ENCODE measurements at places on chromosomes 2 and 18. TPM values are rescaled to one million over a fixed set of nuclear protein-coding genes. Genes with fewer than 3 reads are reported as not detected.

- H3K4me3 ChIP-seq, result no peak overlapping the region
- H3K4me1 ChIP-seq, result no peaks in the 10 kb centered on the region
- no peaks in the 10 kb centered on the region for H3K27me3 ChIP-seq
- no peak overlapping the region for H3K27ac ChIP-seq
- DNase-seq, result no peak
Measured at GRCh38 chr2:40244251-40244650, 207.6 kb downstream of the SLC8A1 start.

- H3K27ac ChIP-seq, result no peak overlapping the region
- H3K4me3 ChIP-seq, result no peak overlapping the region
- no peaks in the 10 kb centered on the region for H3K36me3 ChIP-seq
- no peaks in the 10 kb centered on the region for H3K4me1 ChIP-seq
- DNase-seq, result no peak
Measured at GRCh38 chr18:70397259-70397925, 108.5 kb downstream of the SOCS6 start.

GRCh38 chr2:28435814-28436351 lies 43.2 kb downstream of the FOSL2 start:
- H3K36me3 ChIP-seq, result no peaks in the 10 kb centered on the region
- no peaks in the 10 kb centered on the region for H3K27me3 ChIP-seq
- no peak overlapping the region for H3K4me3 ChIP-seq
- no peak overlapping the region for H3K27ac ChIP-seq
- DNase-seq, result no peak

GRCh38 chr2:903223-903900 lies 47.3 kb upstream of the SNTG2 start:
- no peaks in the 10 kb centered on the region for H3K4me1 ChIP-seq
- peaks cover 2% of the 10 kb centered on the region for H3K27me3 ChIP-seq
- no peaks in the 10 kb centered on the region for H3K36me3 ChIP-seq
- no peak overlapping the region for H3K27ac ChIP-seq
- no peak for DNase-seq

DNA sequence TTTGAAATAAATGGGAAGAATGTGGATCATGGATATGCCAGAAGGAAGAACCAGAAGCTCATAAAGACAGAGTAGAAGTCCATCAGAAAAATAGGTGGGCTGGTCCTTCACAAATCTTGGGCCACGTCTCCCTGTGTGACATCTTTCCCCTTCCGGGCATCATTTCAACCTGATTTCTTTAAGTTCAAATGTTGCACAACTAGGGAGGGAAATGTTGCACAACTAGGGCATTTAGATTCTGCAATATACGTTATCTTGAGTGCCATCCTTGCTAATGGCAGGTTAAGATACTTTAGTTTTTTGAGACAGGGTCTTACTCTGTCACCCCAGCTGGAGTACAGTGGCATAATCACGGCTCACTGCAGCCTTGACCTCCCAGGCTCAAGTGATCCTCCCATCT lies 129.6 kb downstream of the CERS6 start:
- no peaks in the 10 kb centered on the region for H3K27me3 ChIP-seq
- H3K4me1 ChIP-seq, result peaks cover 29% of the 10 kb centered on the region
- peaks cover 20% of the 10 kb centered on the region for H3K36me3 ChIP-seq
- H3K4me3 ChIP-seq, result no peak overlapping the region

DNA sequence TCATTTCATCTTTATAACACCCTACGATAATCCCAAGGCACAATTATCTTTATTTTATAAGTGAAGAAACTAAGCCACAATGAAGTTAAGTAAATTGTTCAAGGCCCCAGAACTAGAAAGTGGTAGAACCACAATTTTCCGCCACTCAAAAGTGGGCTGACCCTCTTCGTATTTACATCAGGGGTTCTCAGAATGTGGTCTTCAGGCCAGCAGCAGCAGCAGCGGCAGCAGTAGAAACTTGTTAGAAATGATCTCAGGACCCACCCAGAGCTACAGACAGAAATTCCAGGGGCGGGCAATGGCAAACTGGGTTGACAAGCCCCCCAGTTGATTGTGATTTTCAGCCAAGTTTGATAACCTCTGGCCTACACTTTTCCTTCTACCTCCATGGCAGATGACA lies 62.8 kb downstream of the LBH start:
- no peaks in the 10 kb centered on the region for H3K27me3 ChIP-seq
- no peaks in the 10 kb centered on the region for H3K36me3 ChIP-seq
- H3K27ac ChIP-seq, result no peak overlapping the region
- no peaks in the 10 kb centered on the region for H3K4me1 ChIP-seq
- no peak for DNase-seq
- H3K4me3 ChIP-seq, result no peak overlapping the region

- H3K27me3 ChIP-seq, result peaks cover 4% of the 10 kb centered on the region
- DNase-seq, result no peak
- H3K27ac ChIP-seq, result no peak overlapping the region
- no peaks in the 10 kb centered on the region for H3K36me3 ChIP-seq
Measured at GRCh38 chr2:31067259-31067658, 71.0 kb downstream of the GALNT14 start.

DNA sequence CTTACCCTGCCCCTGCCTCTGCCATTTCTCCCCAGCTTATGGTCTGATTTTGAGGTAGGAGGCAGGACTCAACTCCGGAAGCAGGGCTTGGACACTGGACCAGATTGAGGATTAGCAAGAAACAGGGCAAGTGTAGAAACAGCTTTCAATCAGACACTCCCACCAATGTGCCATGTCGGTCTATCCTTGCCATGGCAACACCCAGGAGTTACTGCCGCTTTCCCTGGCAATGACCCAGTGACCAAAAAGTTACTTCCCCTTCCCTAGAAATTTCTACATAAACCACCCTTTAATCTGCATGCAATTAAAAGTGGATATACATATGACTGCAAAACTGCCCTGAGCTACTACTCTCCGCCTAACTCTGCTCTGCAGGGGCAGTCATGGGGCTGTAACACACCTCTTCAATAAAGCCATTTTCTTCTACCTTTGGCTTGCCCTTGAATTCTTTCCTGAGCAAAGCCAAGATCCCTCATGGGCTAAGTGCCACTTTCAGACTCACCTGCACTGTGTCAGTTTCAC lies 156.7 kb downstream of the LPIN1 start:
- no peak for DNase-seq
- H3K27ac ChIP-seq, result no peak overlapping the region
- no peaks in the 10 kb centered on the region for H3K27me3 ChIP-seq

GRCh38 chr2:131520526-131520925 lies 7.2 kb upstream of the CCDC74A start:
- DNase-seq, result no peak
- peaks cover 7% of the 10 kb centered on the region for H3K36me3 ChIP-seq
- no peak overlapping the region for H3K27ac ChIP-seq
- H3K27me3 ChIP-seq, result no peaks in the 10 kb centered on the region

DNA sequence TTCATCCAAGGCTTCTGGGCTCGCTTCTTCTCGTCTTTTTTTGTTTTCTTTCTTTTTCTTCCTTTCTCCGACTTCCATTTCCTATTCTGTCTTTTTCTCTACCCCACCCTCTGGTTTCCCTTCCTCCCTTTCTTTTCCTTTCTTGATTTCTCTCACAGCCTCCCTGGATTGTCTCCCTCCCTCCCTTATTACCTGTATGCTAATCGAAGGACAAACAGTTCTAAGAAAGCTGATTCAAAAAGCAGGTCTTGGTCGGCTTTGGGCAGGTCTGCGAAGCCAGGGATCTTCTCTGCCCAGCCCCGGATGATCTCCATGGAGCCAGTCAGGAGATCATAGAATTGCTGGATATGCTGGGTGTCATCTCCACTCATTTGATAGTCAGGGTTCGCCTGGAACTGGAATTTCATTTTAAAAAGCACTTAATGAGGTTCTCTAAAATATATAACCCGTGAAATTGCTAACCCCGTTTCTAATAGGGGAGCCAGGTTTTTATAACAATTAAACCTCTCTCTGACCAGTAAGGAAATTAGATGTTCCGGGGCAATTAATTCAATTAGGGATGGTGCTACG lies 5.9 kb downstream of the NR4A2 start:
- H3K4me1 ChIP-seq, result peaks cover 26% of the 10 kb centered on the region
- H3K36me3 ChIP-seq, result peaks cover 5% of the 10 kb centered on the region
- no peak for DNase-seq

DNA sequence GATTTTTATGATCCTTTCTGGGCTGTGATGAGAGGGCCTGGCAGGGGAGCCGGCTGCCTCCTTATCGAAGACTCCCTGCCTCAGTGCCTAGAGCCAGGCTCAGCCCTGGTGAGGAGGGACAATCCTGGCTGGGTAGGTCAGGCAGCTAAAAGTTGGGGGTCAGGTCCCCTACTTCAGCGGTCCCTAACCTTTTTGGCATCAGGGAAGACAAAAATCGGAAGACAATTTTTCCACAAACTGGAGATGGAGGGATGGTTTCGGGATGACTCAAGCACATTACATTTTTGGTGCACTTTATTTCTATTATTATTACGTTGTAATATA lies 53.1 kb downstream of the HS1BP3 start:
- no peaks in the 10 kb centered on the region for H3K36me3 ChIP-seq
- no peak for DNase-seq
- peaks cover 9% of the 10 kb centered on the region for H3K4me1 ChIP-seq
- H3K27ac ChIP-seq, result no peak overlapping the region

DNA sequence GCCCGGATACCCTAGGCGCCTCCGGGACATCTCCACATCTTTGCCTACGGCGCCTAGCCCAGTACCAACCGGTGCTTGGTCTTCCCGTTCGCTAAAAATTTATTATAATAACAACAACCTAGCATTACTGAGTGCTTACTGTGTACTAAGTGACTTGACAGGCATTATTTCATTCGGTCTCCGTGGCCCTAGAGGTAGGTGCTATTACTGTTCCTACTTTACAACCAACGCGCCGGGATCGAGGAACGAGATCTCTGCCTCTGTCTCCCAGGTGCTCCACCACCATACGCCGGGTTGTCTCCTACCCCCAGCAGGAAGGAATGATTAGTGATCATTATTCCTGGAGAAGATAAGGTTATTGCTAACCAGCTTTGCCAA lies 657 bp upstream of the BIN1 start:
- H3K27me3 ChIP-seq, result peaks cover 34% of the 10 kb centered on the region
- DNase-seq, result no peak
- H3K4me3 ChIP-seq, result peak overlapping the region; percentile 79
- H3K36me3 ChIP-seq, result no peaks in the 10 kb centered on the region
- H3K4me1 ChIP-seq, result peaks cover 6% of the 10 kb centered on the region

The SERPINB5 gene
- not detected for total RNA-seq

The IL37 gene
- not detected for total RNA-seq

The SGPP2 gene
- 0.55 TPM for total RNA-seq

The MLPH gene
- total RNA-seq, result not detected

Measured in activated CD4-positive, alpha-beta T cell treated with anti-CD3 and anti-CD28 coated beads, Interleukin-2, amount 10 ng/mL, durations not matched to agents 7 days and 5 days (primary cell).